ENCODE measurements at places on chromosomes 6 and 20.

DNA sequence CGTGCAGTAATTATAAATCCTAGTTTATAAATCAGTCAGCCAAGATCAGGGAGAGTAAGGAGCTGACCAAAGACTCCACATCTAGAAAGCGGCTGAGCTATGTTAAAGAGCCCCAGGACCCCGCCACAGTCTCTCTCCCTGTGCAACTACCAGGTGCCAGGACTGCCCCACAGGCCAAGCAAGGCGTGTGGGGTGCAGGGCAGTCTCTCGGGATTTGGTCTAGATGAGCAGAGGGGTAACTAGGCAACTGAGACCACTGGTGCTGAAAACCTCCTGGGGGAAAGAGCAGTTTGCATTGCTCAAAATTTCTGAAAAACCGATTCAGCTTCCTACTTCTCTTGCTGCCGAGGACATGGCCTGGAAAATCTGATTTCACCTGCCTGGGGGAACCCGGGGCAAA, 10.4 kb downstream of the PMEPA1 start:
- no peak for DNase-seq

DNA sequence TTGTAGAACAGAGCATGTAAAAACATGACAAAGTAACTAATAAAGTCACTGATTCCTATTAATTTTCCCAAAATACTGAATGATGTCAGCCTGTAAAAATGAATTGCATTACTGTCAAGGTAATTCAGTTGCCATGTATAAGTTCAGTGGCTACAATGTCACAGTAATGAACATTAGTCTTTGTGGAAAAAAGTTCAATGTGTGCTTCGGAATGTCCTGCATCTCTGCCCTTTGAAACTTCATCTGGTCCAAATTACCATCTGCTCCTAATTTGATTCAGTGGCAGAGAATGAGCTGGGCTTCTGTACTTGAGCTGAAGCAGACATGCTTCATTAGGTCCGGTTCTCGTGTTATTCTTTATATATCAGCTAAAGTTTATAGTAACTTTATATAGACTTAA, 567.4 kb downstream of the COL12A1 start:
- DNase-seq, result peak; percentile 70

DNA sequence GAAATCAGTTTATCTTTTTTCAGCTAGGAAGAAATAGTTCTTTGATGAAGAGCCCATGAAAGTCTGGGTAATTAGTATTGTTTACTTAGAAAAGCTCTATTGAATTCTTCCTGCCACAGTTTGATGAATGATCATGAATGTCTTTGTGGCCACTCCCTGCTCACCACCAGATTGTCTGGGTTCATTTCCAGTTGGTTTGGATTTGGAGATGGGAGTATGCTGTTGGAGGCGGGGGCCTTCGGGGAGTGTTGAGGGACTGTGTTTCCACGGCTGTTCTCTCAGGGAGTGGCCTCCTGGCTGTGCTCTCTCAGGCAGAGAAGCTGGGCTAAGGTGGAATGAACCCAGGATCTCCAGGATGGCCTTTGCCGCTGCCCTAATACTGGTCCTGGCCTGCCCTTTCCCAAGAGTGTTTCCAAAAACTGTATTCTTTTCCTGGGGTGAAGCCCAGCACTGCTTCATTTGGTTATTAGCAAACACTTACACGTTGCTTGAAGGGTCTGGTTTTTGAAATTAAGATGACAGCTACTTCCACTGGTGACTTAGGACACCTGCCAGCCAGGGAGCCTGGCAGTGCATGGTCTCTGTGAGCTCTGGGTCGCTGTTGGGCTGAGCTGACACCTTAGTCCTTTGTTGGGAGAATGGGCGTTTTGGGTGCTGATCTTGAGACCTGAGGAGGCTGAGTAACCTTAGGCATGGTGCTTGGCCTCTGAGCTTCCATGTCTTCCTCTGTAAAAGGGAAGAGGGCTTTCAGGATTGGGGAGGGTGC, 23.2 kb downstream of the PRPF6 start:
- no peak for DNase-seq

GRCh38 chr6:104788400-104788799, 71.3 kb downstream of the HACE1 start:
- no peak for DNase-seq

DNA sequence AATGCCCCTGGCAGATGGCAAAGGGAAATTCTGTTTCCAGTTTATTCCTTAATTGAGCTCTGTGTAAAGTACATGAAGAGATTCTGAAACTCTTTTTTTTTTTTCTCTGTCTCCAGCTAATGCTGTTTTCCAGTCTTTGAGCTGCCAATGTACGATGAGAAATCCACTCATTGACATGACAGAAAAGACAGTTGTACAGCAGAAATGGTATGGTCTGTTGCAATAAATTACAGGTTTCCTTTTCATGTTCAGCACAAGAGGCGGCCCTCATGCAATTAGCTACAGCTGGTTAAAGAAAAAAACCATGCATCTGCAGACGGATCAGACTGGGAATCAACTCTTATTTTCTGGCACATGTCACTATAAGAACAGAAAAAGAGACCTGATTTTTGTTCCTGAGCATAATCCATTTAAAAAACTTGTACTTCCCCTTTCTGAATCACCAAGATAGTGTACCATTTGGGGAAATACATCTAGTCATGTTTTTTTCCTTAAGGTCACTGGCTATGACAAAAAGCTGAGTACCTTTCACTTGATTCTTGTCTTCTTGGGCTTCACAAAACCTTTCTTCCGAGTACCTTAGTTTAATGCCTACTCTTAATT, 289.8 kb upstream of the PREP start:
- DNase-seq, result no peak

DNA sequence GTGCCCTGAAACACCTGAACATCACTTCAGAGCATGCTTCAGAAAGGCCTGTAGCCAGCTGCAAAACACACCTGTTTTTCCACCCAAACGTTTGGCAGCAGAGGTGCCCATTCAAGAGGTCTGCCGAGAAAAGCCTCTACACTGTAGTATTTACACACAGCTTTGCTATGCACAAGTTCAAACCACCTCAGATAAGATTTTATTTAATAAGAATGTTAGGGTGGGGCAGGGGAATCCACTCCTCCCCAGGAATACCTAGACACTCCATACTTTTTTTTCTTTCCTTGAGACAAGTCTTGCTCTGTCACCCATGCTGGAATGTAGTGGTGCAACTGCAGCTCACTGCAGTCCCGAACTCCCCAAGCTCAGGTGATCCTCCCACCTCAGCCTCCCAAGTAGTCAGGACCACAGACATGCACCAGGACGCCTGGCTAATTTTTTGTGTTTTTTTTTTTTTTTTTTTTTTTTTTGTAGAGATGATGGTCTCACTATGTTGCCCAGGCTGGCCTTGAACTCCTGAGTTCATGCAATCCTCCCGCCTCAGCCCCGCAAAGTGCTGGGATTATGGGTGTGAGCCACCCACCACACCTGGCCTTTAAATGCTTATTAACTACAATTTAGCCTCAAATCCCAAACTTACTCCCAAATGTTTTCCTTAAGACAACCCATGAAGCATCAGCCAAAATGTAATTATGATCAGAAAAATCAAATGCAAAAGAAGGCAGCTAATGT, 9.7 kb downstream of the MRPL14 start:
- no peak for DNase-seq

DNA sequence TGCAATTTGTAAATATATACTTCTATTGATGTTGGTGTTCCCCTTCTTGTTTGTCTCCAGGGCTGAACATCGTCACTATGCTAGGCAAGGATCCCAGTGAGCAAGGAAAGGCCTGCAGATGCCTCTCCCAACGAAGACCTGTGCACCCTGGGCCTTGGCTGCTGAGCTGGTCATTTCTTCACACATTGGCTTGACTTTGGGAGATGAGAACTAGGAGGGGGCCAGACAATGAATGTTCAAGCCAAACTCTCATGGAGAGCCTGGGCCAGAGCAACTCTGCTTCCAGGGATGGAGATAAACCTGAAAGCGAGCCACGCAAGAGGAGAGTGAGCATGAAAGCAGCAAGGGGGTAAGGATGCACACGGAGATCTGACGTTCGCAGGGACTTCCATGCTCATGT, 104.0 kb downstream of the CLIC5 start:
- DNase-seq, result no peak

GRCh38 chr6:11398451-11399326, 138.9 kb upstream of the TMEM170B start:
- DNase-seq, result no peak

- DNase-seq, result peak; percentile 32
Observed at GRCh38 chr6:108133594-108134179, 32.1 kb upstream of the NR2E1 start.
